Mucosa of descending colon (tissue), 3 donors: ENCODE measurements at places on chromosomes 16 and 17. TPM values are rescaled to one million over a fixed set of nuclear protein-coding genes. Genes with fewer than 3 reads are reported as not detected.

GRCh38 chr16:82965808-82966207 lies 339.0 kb downstream of the CDH13 start:
- DNase-seq = no peak

TMED6 gene
- 18.1 TPM for total RNA-seq

KRTAP9-2 gene
- not detected for total RNA-seq

GRCh38 chr17:80414508-80414802 lies 512 bp upstream of the ENDOV start:
- DNase-seq = no peak

PIGW gene
- 7.0 TPM for total RNA-seq

DNA sequence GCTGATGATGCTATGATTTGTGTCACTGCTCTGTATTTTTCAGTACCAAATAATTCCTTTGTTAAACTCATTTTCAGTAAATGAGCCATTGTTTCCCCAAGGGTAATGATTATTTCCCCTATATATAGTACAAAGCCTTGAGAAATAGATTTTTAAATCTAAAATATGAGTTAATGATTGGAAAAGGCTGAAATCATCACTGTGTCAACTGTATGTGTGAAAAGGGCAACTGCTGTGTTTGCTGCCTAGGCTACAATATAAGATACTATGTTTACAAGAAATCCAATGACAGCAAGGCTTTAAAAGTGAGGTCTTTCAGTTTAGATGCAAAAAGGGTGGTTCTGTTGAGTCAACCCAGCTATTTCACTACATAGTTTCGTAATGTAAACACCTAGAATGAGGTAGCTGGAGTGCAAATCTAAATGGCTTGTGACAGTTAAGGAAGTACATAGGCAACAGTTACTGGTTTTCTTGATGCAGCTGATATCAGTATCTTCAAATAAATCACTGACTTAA lies 15.3 kb downstream of the NLK start:
- DNase-seq = no peak

- DNase-seq = peak; percentile 52
These were observed 40.4 kb downstream of the WSCD1 start for GRCh38 chr17:6110592-6110991.

DNA sequence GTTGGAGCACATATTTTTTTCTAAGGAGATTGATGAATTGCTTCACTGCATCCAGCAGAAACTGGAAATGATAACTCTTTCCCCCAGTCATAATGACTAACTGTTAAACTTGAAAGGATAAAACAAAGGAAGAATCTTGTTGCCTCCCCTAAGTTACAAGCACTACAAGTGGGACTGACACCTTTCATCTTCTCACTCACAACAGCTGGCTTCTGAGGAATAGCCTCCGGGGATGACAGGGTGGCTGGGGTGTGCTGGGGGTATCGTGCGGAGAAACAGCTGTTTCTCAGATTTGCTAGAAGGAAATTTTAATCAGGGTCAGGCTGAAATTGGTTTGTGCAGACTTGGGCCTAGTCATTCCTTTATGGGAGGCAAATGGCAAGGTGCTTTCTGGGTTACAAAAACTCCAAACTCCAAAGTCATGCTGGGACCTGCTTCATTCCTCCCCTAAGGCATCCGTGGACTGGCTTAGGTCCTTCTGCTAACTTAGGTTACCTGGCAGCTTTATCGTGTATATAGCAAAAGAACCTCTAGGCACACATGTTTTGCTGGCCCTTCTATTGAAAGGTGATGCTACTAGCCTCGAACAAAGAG lies 557.2 kb downstream of the TOX3 start:
- DNase-seq = no peak

GRCh38 chr17:8673612-8674011 lies 43.1 kb upstream of the MYH10 start:
- DNase-seq = no peak

DNA sequence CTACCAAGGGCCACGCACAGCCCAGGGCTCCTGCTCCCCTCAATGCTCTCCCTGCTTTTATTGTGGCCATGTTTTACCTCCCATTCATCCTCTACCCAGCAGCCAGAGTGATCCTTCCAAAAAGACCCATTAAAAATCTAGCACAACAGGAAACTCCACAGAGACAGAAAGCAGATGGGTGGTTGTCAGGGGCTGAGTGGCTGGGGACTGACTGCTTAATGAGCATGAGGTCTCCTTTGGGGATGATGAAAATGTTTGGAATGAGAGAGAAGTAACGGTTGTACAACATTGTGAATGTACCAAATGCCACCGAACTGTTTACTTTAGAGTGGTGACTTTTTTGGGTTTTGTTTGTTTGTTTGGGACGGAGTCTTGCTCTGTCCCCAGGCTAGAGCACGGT lies 107.4 kb downstream of the GAS7 start:
- no peak for DNase-seq

CDK10 gene
- total RNA-seq = 94.5 TPM

DNA sequence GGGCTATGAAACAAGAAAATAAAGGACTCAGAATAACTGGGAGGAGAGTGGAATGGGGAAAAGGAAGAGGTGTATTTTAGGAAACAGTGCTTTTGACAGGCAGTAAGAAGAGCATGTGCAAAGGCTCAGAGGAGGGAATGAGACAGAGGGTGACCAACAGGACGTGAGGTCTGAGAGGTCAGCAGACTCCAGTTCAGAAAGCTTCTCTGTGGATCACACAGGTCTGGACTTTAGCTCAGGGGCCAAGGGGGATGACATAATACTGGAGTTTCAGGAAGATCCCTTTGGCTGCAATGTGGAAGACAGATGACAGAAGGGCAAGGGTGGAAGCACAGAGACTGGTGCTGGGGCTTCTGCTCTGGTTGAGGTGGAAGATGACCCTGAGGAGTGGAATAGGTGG lies 489.9 kb upstream of the CDH5 start:
- no peak for DNase-seq

HAGH gene
- total RNA-seq = 94.8 TPM

GRCh38 chr17:75877752-75878173 lies 618 bp downstream of the TRIM47 start:
- peak; percentile 92 for DNase-seq

DNA sequence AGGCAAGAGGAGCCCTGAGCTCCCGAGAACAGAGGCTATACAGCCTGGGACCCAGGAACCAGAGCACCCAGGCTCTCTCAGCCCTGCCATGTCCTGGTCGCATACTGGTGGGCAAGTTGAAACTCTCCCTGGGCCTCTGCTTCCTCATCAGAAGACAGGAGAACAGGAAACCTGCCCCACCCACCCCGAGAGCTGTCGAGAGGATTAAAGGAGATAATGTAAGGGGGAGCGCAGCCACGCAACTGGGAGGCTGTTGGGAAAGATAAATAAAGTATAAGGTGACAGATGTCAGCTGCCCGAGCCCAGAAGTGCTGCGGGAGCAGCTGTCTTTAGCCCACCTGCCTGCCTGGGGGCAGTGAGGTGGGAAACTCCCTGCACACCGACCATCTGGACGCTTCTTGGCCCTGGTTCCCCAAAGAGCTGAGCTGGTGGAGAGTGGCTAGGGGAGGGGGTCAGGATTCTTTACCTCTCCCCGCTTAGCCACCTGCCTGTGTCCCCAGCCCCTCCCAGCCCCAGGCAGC lies 6.8 kb downstream of the KIF19 start:
- DNase-seq = peak; percentile 45

KRTAP9-7 gene
- total RNA-seq = not detected

CPHXL2 gene
- total RNA-seq = not detected

DNA sequence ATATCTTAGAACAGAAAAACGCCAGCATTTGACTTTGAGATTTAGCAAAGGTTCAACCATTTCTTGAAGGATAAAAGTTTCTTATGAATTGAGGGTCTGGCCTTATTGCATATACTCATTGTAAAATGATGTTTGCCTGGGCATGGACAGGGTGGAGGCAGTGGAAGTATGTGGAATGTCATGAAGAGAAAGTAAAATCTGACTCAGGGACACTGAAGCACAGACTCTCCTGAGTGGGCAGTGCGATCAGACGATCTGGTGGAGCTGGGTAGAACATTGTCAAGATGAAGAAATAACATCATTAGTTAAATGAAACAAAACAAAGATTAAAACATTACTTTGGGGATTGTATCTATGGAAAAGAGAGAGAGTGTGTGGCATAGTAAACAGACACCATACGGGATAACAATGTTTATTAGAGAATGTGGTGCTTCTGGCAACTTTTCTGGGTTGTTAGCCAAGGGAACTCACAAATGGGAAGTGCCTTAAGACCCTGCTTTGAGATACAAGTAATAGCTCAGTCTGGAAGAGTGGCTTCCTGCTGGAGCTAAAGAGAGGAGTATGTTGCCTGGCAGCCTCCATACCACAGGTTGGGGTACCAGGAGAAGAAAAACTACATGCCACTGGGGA lies 4.4 kb downstream of the MAP3K3 start:
- no peak for DNase-seq

SCNN1B gene
- total RNA-seq = 204 TPM

DNA sequence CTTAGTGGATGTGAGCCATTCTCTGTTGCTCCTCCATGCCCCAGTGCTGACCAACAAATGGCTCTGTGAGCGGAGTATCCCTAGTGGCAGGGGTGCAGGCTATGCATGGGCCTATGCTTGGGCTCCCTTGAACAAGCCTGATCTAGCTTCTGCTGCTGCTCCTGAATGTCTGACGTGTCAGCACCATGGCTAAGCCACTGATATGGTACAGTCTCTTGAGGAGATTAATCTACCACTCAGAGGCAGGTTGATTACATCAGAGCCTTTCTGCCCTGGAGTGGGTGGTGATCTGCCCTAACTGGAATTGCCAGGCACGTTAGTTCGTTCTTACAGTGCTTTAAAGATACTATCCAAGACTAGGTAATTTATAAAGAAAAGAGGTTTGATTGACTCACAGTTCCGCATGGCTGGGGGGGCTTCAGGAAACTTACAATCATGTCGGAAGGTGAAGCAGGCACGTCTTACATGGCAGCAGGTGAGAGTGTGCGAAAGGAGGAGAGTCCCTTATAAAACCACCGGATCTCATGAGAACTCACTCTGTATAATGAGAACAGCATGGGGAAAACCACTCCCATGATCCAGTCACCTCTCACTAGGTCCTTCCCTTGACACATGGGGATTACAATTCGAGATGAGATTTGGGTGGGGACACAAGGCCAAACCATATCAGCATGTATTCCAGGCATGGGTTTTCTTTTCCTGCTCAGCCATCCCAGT lies 41.5 kb upstream of the B4GALNT2 start:
- no peak for DNase-seq

GAS2L2 gene
- not detected for total RNA-seq

- no peak for DNase-seq
These were observed 47.6 kb downstream of the ABCA9 start for GRCh38 chr17:69012895-69013805.

GRCh38 chr16:30805056-30805369 lies 18.0 kb upstream of the ZNF629 start:
- DNase-seq = no peak

DNA sequence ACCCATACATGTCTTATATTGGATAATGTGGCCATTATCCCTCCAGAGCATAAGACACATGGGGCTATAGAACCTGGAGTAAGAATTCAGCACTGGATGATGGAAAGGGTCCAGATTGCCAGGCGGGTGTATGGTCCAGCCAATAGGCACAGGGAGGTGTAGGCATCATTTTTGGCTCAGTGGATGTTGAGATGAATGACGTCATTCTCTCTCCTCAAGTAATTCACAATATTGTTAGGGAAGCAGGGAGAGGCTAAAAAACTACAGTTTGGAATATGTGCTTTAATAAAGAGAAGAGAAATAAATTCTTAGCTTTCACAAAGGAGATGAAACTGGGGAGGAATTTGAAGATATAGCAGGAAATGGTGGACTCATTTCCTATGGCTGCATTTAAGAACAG lies 461.1 kb upstream of the GOT2 start:
- DNase-seq = no peak

DNA sequence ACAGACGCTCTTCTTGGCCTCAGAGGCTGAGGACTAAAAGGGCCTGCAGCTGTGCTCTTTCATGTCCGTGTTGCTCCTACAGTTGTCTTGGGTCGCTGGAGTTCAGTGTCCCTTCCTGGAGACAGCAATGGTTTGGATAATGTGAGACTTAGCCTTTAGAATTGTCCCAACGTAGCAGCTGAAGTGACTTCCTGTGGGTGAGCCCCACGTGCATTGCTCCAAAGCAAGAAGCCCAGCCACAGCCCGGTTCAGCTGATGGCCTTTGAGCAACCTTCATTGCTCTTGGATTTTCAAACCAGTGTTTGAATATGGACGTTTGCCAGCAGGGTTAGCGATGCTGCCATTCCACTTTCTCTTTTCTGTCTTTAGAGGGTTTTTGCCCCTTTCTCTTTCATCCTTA lies 19.7 kb downstream of the TMEM11 start:
- DNase-seq = no peak

NME1 gene
- total RNA-seq = 64.2 TPM

DNA sequence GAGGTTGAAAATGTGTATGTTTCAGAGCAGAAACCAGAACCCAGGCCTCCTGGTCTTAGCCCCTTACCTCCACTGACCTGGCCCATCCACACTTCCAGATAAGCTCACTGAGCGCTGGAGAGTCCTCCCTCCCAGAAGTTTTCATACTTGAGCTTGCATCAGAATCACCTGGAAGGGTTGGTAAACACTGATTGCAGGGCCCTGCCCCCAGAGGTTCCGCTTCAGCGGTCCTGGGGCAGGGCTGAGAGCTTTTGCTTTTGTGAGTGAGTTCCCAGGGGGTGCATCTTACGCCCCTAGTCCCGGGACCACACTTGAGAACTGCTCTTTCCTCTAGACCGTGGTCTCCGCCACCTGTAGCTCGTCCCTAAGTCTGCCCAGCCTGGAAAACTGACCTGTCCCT lies 20.6 kb downstream of the TTYH2 start:
- no peak for DNase-seq

SCGB1C2 gene
- not detected for total RNA-seq

DNA sequence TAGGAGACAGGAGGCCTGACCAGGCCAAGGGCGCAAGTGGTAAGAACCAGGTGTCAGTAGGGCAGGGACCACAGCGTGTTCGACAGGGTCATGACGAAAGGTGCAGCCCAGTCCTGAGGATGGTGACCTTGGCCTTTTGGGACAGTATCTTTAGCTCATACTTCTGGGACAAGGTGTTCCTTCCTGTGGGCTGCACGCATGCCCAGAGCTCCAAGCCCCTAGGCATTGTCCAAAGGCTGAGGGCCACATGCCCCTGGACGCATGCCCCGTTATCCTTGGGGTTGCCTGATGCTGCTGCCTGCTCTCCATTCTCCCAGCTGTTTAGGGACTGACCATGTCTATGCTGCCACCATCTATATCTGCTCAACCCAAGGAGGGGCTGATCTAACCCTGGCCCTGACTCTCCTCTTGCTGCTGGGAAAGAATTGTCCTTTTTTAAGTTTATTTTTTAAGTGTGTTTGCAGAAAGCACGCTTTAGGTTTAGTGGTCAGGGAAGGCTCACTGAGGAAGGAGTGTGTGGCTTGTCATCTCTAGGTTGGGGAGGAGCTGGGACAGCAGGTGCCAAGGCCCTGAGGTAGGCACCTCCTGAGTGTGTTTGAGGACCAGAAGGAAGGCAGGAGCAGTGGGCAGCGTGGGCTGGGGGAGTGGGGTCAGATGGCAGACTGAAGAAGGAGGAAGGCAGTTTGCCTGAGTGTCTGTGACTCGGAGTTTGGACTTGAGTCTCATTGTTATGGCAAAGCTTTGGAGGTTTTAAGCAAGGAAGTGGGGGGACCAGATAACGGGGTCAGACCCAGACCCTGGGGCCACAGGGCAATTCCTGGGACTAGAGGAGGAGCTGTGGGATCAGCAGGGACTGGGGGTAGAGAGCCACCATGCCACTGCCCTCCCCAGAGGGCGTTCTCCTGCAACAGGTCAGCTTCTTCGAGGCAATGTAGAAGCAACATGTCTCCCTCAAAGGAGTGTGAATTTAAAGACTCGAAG lies 15.1 kb upstream of the CBX4 start:
- peak; percentile 36 for DNase-seq

TRPV2 gene
- 13.3 TPM for total RNA-seq
